ENCODE measurements at places on chromosomes 11 and 22.

GRCh38 chr11:118820412-118821357 is 29.7 kb upstream of the DDX6 start:
- peak; percentile 53 for DNase-seq

- DNase-seq: no peak
Measured at GRCh38 chr11:624705-625635, at the start of gene CDHR5. TSS of gene CDHR5 (minus strand) at chr11:624955. CDS start at chr11:624902, 53 bp downstream.

DNA sequence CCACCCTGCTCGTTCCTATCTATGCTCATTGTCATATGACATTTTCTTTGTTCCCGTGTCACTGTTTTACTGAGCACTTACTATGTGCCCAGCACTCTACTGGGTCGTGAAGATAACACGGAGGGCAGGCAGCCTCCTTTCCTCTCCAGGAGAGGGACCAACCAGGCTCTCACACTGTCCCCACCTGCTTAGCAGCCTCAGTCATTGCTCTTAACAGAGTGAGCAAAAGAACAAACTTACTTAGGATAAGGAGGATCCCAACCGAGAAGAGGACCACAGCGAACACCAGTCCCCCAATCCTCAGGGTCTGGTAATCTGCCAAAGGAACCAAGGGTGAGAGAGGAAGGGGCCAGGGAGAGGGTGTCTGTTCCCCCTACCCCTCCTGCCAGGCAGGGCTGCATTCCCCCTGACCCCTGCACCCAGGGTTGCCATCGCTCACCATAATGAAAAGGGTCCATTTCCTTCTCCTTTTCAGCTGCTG is 17.0 kb upstream of the FXYD2 start:
- DNase-seq: no peak

- DNase-seq: no peak
Measured at GRCh38 chr22:33883961-33884808, 36.1 kb downstream of the LARGE1 start.

DNA sequence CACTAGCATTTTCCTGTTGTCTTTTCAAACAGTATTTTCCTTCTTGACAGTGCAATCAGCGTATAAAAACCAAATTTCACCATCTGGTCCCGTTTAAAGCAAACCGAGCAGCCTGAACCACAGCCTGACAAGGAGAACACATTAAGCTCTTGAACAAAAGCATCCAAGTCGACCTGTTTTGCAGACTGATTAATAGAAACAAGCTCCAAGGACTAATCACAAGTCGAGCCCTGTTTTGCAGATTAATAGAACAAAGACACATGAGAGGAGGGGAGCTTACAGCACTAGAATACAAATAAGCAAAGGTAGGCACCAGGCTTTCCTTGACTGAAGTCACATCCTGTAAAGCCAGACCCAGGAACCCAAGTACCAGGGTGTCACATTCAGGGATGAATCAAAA is 104.8 kb downstream of the MPPED2 start:
- DNase-seq: no peak

DNA sequence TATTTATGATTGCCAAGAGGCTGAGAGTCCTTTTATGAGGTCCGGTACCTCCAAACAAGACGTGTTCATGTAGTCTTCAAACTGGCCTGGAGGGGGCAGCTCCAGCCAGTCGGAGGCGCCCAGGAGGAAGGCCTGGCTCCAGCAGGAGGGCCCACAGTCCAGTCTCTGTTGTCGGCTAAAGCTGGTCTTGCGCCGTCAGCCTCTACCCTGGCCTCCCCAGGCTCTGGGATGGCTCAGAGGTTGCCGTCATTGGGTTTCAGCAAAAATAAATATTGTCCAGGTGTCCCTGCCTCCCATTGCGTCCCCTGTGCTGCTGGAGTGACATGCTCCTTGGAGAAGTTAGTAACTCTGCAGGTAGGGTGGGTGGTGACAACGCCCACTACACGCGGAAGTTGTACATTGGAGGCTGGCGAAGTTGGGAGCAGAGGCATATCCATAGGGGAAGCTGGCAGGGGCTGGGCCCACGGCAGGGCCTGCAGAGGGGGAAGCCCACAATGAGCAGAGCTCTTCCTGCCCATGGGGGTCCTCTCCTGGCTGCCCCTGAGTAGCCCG is 1.0 kb upstream of the SLC25A1 start:
- peak; percentile 57 for DNase-seq

- no peak for DNase-seq
Measured at GRCh38 chr11:46865340-46865739, 19.3 kb upstream of the CKAP5 start.

- no peak for DNase-seq
Measured at GRCh38 chr22:28053896-28054818, 135.1 kb upstream of the PITPNB start.

DNA sequence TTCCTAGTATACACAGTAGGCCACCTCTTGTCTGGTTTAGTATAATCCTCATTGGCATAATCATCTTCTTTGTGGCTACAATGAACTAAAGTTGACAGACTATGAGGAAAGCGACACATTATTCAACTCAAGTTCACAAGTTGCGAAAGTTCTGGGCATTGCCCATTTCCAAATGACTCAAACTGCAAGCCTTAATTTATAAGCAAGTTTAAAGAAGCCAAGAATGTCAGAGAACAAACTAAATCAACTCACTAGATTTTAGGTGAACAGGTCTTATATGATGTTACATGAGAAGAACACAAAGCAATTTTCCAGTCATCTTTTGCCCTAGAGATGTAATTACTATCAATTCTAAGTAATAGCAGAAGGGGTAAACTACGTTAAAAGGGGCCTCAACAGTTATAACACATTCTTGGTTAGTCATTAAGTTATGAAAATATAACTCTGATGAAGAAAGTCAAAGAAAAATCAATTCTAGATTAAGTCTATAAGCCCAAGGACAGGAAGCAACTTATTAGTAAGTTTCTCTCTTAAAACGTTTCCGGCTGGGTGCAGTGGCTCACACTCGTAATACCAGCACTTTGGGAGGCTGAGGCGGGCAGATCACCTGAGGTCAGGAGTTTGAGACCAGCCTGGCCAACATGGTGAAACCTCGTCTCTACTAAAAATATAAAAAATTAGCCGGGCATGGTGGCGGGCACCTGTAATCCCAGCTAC is 21.5 kb downstream of the PICALM start:
- DNase-seq: no peak

- no peak for DNase-seq
Measured at GRCh38 chr11:119505861-119506260, 82.9 kb upstream of the THY1 start.

DNA sequence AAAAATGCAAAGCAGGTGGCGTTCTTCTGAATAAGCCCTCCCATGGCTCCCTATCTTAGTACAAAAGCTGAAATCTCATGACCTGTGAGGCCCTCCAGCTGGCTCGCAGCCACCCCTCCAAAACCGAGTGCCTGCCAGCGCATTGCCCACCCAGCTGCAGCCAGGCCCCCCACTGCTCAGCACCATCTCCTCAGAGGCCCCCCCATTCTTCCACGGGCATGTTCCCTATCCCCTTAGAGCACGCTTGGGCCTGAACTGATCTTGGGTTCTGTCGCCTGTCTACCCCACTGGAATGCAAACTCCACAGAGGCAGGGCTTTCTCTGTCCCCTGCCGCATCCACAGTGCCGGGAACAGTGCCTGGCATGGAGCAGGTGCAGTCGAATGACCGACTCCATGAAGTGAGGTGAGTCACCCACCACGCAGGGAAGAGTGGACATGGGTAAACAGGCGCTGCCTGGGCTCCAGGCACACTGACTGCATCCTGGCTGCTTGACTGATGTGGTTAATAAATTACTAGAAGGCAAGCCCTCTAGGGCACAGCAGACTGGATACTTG is 11.3 kb upstream of the EFCAB6 start:
- no peak for DNase-seq

- no peak for DNase-seq
Measured at GRCh38 chr11:134037046-134037908, 31.6 kb upstream of the JAM3 start.

DNA sequence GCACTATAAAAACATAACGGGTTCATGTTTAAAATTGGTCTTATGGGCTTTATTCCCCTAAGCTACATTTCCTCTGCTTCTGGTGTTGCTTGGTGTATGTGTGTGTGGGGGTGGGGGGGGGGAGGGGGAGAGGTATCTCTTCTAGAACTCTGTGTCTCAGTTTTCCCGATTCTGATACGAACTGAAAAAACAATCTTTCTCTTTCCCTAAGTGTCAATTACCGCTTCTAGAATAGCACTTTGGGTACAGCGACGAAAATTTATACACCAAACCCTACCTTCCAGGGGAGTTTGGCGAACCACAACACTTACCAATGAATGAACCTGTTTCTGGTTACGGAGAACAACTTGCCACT is 636 bp downstream of the NUP160 start:
- no peak for DNase-seq

- DNase-seq: peak; percentile 46
Measured at GRCh38 chr22:29799217-29799680, 32.1 kb downstream of the UQCR10 start.

DNA sequence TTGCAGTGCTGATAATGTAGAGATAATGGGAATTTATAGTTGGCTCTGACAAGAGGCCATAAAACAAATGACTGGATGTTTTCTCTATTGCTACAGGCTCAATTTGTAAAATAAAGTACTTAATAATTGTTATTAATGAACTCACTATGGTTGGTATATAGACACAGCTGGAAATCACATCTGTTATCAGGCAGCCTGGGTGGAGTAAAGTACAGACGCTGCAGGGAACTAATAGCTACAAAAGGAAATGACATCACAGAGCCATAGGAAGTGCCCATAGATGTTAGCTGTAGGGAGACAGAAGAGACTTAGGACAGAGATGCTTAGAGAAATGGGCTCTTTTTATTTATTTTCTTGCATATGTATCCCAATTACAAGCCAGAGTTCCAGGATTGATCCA is 81.0 kb upstream of the SNX19 start:
- DNase-seq: no peak

DNA sequence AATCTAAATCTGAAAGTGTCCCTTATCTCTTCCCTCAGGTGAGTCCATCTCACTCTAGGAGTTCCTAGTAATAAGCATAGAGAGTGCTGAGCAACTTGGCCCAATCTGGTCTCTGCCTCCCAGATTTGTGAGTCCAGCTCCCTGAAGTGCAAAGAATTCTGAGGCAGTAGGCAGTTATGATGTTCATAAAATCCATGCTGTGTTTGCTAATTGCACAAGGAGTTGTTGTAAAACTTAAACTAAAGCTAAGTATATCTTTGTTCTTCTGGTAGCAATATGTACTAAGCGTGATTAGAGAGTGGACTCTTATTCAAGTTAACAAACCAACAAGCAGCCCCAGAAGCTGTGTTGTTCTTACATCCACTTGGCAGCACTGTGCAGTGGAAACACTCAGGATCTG is 7.6 kb upstream of the PTH start:
- no peak for DNase-seq

DNA sequence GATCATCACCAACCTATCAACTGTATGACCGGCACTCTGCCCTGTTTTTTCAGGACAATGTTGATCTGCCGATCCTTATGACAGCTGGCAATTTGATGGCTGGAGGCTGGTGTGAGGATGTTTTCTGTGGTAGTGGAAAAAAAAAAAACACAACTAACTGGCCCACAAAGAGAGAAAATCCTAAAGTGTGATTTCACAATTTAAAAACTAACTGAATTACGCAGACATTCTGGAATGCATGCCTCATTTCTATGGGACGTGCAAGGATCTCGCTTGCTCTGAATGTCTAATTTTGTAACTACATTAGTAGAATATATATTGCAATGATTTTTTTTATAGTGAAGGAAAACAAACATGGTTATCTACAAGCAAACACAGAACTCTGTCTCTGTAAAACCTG is 590.5 kb downstream of the ETS1 start:
- DNase-seq: no peak

GRCh38 chr11:9754010-9754471 is 90.2 kb downstream of the SWAP70 start:
- no peak for DNase-seq

GRCh38 chr11:6742260-6742659 is 29.5 kb downstream of the OR2AG2 start:
- DNase-seq: no peak

- no peak for DNase-seq
Measured at GRCh38 chr11:12600829-12601228, 73.4 kb upstream of the TEAD1 start.

DNA sequence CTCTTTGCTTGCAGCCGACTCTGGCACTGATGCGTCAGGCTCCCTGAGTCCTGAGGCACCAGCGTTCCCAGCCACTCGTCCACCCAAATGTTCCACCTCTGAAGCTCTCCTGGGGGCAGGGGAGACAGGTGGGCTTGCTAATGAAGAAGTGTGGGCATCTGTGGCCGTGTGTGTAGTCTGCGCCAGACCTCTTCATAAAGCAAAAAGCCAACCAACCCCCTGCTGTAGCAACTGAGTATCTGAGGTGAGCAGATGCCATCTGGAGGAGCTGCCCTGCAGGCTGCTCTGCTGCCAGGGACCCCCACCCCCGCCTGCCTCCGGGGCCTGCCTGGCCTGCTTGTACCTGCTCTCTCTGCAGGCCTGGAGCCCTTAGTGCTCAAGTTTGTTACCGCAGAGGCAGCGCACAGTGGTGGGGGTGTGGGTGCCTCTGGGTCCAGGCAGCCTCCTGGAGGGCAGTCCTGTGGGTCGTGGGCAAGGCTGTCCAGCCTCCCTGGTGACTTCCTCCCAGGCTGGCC is 272.5 kb downstream of the TBC1D22A start:
- no peak for DNase-seq

- DNase-seq: no peak
Measured at GRCh38 chr11:32062540-32062939, 28.3 kb upstream of the RCN1 start.

GRCh38 chr11:70637186-70637800 is 239.0 kb downstream of the CTTN start:
- no peak for DNase-seq

- DNase-seq: no peak
Measured at GRCh38 chr11:114483929-114484328, 44.7 kb downstream of the REXO2 start.

GRCh38 chr11:82899957-82900276 is 313 bp downstream of the PRCP start:
- no peak for DNase-seq

DNA sequence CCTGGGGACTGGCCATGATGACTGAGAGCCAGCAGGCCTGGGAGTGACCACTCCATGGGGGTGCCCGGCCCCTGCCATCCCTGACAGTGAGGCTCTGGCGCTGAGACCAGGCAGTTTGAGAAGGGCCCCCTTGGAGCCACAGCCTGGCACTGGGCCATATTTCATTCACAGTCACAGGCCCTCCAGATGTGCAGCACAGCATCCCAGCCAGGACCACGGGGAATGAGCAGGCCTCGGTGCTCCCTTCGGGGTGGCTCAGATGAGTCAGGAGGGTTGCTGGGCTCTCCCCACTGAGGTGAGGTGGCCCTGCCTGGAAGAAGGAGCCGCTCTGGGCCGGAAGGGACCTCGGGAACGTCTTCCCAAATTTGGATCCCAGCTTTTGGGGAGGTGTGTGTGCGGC is 53.0 kb downstream of the GRAMD4 start:
- DNase-seq: no peak
